ENCODE measurements at places on chromosomes 7 and 10.

DNA sequence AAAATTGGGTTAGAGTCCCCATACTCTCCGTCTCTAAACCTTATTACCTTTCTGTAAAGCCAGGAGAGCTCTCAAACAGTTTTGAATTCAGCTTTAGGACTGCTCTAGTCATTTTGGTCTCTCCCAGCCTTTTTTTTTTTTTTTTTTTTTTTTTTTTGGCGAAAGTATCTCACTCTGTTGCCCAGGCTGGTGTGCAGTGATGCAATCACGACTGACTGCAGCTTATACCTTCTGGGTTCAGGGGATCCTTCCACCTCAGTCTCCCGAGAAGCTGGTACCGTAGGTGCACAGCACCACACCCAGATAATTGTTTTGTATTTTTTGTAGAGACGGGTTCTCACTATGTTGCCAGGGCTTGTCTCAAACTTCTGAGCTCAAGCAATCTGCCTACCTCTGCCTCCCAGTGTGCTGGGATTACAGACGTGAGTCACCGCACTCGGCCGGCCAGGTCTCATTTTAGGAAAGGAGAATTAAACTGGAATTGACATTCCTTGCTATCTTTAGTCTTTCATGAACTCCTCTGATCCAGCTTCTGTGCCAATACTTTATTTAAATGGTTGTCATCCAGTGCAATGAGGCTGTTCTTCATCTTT lies 31.4 kb upstream of the RSU1 start:
- DNase-seq = no peak

DNA sequence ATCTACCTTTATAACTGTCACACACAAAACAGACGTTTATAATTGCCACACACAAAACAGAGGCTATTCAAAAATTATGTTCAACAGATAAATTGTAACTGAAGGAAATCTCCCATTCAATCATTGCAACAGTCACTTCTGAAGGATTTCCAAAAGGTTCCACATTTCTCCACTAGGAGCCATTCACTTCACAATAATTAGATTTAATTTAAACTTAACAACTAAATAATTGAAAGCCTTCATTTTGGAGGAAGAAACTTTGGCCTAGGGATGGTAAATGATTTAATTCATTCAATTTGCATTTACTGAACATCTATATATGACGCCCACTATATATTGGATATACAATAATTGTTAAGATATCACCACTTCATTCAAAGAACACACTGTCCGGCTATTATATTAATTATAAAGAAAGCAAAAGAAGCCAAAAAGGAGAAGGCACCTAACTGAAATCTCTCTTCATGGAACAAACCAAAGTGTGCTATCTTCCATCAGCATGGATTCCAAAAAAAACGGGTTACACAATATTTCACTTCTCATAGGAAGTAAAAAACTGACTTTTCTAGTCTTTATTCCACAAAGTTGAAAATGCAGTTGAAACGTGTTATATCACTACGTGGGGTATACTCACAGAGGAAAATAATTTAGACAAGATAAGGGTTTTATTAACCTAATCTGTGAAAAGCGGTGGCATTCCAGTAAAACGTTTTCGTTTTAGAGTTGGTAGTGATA lies 1.7 kb downstream of the ATAD1 start:
- DNase-seq = no peak

- peak; percentile 43 for DNase-seq
Measured at GRCh38 chr7:143416565-143417149, 8.0 kb upstream of the EPHA1 start.

DNA sequence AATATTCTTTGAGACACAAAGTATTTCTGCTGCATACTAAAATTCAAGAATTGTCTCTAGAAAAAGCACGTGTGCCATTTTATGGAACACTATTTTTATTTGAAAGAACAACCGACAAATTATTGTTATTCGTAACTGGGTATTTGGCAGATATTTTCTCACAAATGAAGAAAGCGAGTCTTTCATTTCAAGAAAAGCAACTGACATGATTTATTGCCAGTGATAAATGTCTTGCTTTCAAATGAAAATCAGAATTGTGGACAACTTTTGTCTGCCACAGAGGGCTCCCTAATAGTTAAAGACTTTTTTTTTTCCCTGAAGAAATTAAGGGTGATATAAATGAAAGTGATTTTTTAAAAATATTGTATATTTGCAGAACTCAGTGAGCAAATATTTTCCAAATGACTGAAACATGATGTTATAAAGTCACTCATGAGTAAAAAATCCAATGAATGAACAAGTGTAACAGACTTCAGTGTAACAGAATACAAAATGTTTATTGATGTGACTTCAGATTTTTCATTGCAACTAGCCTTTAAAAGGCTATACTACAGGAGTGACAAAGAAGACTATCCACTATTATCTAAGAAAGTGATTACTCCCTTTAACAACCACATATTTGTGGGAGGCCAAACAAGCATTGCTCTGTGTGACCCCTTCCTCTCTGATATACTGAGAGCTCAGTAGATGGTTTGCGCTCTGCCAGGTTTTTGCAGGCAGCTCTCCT lies 49.0 kb upstream of the SEMA3E start:
- DNase-seq = no peak

- peak; percentile 56 for DNase-seq
Measured at GRCh38 chr7:105202616-105203015, 186.1 kb downstream of the SRPK2 start.

- DNase-seq = no peak
Measured at GRCh38 chr7:105872491-105872890, 3.9 kb downstream of the ATXN7L1 start.

DNA sequence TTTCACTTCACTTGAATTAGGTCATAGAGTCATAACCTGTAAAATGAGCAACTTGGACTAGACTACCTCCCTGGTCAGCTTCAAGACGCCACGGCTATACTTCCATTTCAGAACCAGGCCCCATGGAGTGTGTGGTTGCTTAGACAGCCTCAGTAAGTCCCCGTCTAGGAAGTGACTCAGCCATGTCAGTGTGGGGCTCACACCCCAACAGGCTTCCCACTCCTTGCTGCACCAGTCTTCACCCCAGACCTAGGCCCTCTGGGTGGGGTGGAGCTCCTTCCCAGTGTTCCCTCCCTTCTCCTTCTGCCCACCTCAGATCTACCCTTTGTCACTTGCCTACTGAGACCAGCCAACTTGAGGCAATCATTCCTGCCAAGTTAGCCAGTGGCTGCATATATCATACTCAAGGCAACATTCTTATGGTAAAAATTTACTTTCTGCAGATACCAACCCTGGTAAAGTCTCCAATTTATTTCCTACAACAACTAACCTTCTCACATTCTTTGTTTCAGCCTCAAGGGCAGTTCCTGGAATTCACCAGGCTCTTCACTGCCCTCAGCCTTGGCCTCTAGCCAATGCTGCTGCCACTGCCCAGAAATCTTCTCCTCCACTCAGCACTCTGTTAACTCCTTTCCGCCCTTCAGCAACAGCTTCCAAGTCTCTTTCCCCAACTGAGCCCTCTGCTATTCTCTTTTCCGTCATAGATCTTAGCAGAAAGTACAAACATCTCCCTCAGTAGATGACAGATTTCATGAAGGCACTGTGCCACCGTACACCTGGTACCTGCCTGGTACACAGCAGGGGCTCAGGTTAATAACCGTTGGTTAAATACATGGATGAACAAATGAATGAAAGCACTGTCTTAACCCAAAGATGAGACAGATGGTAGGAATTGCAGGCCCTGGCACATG lies 31.3 kb upstream of the ZNRF2 start:
- DNase-seq = peak; percentile 72

GRCh38 chr7:73431041-73431835 lies 2.3 kb upstream of the FZD9 start:
- no peak for DNase-seq

- no peak for DNase-seq
Measured at GRCh38 chr7:26306790-26307189, 15.1 kb downstream of the SNX10 start.

GRCh38 chr7:64485623-64486022 lies 77.2 kb downstream of the ZNF680 start:
- DNase-seq = no peak

GRCh38 chr10:88508796-88509195 lies 74.3 kb downstream of the RNLS start:
- no peak for DNase-seq

DNA sequence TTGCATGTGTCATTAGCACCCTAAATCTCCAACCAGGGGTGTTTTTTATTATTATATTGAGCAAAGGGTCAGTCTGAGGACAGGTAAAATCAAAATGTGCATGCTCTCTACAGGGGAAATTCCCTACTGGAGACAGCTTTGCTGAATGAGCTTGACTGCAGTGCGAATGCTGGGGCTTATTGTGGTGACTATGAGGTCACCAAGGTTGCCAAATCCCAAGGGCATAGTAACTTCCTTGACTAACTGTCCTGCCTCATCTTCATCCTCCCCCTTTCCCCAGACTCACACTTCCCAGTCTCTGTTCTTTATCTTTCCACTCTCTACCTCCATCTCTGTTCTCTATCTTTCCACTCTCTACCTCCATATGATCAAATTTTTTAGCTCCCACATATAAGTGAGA lies 22.9 kb upstream of the AOC1 start:
- DNase-seq = no peak

DNA sequence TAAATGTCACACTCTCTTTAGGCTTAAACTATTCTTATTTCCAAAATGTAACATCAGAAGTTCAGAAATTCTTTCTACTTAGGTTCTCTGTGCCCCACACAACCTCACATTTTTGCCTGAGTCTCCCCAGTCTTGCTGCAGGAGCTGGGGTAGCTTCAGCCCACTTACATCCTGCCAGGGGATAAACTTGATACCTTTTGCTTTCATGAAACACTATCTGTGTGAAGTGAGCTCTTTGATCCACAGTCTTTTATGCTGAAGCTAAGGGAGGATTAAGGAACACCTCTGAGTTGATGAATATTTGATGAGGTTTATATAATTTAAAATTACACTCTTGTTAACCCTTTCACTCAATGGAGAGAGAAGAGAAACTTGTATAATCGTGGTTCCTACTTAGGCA lies 341.0 kb downstream of the AUTS2 start:
- DNase-seq = no peak

DNA sequence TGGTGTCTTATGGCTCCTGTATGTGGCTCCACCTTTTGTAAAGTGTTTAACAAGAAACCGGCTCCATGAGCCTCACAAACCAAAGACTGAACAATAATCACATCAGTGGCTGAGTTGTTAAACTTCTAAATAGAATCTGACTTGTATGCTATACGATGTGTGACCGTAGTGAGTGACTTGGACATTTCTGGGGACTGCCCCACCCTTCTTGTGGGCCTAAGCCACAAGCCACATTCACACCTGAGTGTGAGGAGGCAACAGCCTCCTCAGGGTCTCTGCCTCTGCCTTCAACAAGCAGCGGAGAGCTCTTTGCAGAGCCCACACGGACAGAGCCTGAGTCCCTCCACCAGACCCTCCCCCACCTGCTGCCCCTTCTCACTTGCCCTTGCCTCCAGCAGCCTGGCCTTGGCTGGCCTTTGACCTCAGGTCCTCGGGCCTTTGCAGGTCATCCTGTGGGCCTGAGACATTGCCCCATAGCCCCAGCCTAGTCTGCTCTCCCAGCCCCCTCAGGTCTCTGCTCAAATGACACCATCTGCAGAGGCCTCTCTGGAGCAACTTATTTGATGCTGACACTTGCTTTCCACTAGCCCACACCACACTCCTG lies 156.8 kb upstream of the TNS3 start:
- DNase-seq = no peak

- peak; percentile 30 for DNase-seq
Measured at GRCh38 chr7:135508883-135509588, 866 bp downstream of the CNOT4 start.

DNA sequence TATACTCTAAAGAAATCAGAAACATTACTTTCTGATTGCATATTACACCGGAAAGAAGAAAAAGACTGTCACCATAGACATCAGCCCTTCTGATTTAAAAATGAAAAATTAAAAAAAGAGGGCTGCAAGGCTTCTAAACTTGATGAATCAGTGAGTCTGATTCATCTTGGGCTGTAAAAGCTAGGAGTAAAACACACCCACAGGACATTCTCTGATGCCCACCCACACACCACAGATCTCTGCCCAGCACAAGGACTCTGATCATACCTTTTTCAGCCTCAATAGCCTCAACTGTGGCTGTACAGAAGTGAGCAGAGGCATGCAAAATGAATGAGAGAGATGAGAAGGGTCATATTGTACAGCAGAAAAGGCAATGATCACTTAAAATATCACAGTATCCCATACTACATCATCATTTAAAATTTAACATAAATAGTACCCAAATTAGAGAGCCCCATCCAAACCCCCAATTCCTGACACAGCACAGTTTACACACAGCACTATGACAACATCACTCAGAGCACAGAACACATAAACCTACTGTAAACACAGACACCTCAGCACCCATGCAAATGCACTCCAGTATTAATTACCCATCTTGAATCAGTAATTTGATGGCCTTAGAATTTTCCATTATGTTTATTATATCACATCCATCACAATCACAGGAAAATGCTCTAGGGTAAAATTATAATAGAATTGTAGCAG lies 6.4 kb upstream of the MSS51 start:
- no peak for DNase-seq

DNA sequence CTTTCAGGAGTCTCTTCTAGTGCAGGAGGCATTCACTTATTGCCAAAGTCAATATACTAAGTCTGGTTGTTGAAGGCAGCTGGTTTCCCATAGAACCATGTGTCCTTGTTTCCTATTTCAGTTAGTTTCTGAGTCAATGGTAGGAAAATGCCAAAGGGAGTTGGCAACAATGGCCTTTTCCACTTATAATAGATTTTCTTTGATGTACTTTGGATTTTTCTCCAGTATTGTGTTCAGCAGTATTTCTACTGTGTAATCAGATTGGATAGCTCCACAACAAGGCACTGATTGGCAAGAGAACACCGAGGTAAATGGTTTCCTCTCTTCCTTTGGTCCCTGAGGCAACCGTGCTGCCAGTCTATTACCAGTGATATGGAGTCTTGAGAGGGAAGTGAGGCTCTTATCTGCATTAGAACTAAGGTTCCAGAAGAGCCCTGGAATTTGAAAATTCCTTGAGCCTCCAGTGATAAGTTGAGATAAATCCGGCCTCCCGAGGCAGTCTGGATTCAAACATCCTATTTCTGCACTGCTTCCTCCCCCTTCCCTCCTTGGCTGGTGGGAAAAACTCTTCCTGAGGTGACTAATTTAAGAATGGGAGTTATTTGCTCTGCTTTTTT lies 7.9 kb upstream of the SEPTIN7 start:
- DNase-seq = no peak

DNA sequence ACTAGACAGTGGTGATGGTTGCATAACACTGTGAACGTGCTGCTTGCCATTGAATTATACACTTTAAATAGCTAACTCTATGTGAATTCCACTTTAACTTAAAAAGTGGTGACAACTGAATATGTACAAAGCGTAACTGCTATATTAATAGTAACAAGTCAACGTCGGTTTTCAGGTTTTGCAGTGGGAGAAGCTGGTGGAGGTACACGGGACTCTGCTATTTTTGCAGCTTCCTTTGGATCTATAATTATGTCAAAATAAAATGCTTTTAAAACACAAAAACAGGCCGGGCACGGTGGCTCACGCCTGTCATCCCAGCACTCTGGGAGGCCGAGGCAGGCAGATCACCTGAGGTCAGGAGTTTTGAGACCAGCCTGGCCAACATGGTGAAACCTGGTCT lies 21.0 kb downstream of the AP5Z1 start:
- DNase-seq = no peak

- DNase-seq = peak; percentile 81
Measured at GRCh38 chr10:97718178-97718577, 4.6 kb downstream of the MARVELD1 start.
